Spleen (tissue), 13 donors: ENCODE measurements at places on chromosomes 5 and 9. TPM values are rescaled to one million over a fixed set of nuclear protein-coding genes. Genes with fewer than 3 reads are reported as not detected.

The SH3RF2 gene
- 0.07 TPM for total RNA-seq

DNA sequence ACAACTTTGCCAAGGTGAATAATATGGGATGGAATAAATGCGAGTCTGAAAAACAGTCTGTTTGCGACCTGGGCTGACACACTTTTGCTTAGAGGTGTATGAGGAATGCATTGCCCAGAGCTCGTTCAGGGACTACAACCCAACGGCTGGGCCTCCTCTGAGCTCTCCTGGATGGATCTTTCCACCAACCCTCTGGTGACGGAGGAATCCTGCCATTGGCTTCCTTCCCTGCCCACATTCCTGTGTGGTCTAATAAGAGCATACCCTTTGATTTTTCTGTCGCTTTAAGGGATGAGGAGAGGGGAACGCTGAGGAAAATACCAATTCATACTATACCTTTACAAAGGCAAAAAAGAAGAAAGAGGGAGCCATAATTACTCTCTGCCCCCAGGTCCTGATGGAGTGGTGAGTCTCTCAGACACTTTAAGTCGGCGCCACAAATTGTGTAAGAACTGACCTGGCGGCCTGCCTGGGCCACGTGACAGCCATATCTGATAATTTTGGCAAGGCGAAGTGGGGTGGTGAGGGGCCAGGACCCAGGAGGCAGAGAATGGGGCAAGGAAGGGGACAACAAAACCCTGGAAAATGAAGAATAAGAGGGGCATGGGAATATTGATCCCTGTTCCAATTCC lies 265.2 kb upstream of the MSX2 start:
- DNase-seq, result no peak

DNA sequence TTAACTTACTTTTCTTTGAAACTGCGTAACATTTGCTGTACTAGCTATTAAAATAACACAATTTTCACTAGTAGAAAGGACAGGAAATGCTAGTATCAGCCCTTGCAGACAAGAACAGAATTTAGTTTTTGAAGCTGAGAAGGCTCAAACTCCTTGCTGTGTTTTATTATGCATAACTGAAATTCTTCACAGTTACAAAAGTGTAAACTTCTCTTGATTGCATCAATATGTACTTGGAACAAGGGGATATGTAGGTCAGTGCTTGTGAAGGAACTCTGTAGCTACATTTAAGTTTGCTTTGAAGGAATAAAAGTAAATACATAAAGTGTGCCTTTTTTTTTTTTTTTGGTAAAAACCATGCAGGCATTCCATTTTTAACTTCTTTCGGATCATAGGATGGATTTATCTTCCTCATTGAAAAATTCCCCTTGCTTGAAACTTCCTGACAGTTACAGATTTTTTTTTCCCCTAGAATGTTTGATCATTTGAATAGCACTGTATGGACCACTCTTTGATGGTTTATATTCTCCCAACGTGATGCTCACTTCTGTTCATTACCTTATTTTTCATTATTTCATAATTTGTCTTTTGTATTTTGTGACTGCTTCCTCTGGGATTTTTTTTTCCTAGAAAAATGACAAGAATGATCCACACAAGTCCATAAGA lies 94.9 kb upstream of the DAB2 start:
- no peak for DNase-seq

GRCh38 chr9:78831726-78832125 lies 534.8 kb downstream of the PSAT1 start:
- no peak for DNase-seq

The LAMC3 gene
- total RNA-seq, result 34.4 TPM

The FAM200C gene
- total RNA-seq, result 2.9 TPM

The PCDH12 gene
- 34.6 TPM for total RNA-seq

The CCDC192 gene
- total RNA-seq, result not detected

GRCh38 chr9:14888272-14888671 lies 22.0 kb downstream of the FREM1 start:
- no peak for DNase-seq

The ASPN gene
- total RNA-seq, result 2.0 TPM

GRCh38 chr5:57791875-57792274 lies 309.3 kb upstream of the ACTBL2 start:
- no peak for DNase-seq

- no peak for DNase-seq
Measured at GRCh38 chr9:124110307-124110915, 98.8 kb downstream of the LHX2 start.
